Activated CD4-positive, alpha-beta memory T cell treated with anti-CD3 and anti-CD28 coated beads, Interleukin-2, amount 10 ng/mL, durations not matched to agents 7 days and 5 days (primary cell): ENCODE measurements at places on chromosomes 7 and 10. TPM values are rescaled to one million over a fixed set of nuclear protein-coding genes. Genes with fewer than 3 reads are reported as not detected.

The PRKG1 gene
- total RNA-seq = not detected

The ZNF804B gene
- not detected for total RNA-seq

The CD36 gene
- total RNA-seq = not detected

The PRSS37 gene
- not detected for total RNA-seq

The DLG5 gene
- total RNA-seq = 9.6 TPM

The NACAD gene
- not detected for total RNA-seq

The RTKN2 gene
- 6.9 TPM for total RNA-seq

The ITGB8 gene
- not detected for total RNA-seq

The FRMPD2 gene
- not detected for total RNA-seq

The SPDYE5 gene
- not detected for total RNA-seq

The SMO gene
- not detected for total RNA-seq

The ARMS2 gene
- total RNA-seq = not detected

DNA sequence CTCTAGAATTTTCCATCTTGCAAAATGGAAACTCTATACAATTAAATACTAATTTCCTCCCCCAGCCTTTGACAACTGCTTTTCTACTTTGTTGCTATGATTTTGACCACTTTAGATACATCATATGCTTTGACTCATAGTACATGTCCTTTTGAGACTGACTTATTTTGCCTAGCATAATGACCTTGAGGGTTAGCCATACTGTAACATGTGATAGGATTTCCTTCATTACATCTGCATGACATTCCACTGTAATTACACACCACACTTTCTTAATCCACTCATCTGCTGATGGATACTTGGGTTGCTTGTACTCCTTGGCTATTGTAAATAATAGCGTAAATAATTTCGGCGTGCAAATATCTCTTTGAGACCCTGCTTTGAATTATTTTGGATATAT is 127.7 kb downstream of the JAZF1 start:
- H3K27ac ChIP-seq = no peak overlapping the region
- H3K36me3 ChIP-seq = no peaks in the 10 kb centered on the region
- no peak for DNase-seq
- H3K4me1 ChIP-seq = no peaks in the 10 kb centered on the region

GRCh38 chr7:74655768-74656440 is 1.6 kb upstream of the GTF2I start:
- peaks cover 54% of the 10 kb centered on the region for H3K4me1 ChIP-seq
- H3K27ac ChIP-seq = peak overlapping the region; percentile 69
- peak overlapping the region; percentile 76 for H3K4me3 ChIP-seq
- DNase-seq = no peak

DNA sequence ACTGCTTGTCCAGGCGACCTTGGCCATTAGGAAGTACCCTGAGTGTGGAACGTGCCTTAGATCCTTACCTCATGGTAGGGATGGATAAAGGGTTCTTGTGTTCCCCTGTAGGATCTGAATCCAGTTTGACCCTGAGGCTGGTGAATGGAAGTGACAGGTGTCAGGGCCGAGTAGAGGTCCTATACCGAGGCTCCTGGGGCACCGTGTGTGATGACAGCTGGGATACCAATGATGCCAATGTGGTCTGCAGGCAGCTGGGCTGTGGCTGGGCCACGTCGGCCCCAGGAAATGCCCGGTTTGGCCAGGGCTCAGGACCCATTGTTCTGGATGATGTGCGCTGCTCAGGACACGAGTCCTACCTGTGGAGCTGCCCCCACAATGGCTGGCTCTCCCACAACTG is 31.6 kb downstream of the DMBT1 start:
- no peak for DNase-seq
- no peaks in the 10 kb centered on the region for H3K4me1 ChIP-seq
- H3K27me3 ChIP-seq = no peaks in the 10 kb centered on the region
- H3K36me3 ChIP-seq = no peaks in the 10 kb centered on the region
- no peak overlapping the region for H3K4me3 ChIP-seq
- no peak overlapping the region for H3K27ac ChIP-seq

GRCh38 chr10:30674796-30675195 is 45.2 kb upstream of the LYZL2 start:
- H3K36me3 ChIP-seq = peaks cover 17% of the 10 kb centered on the region
- no peak overlapping the region for H3K4me3 ChIP-seq
- no peak for DNase-seq
- peaks cover 50% of the 10 kb centered on the region for H3K4me1 ChIP-seq
- H3K27ac ChIP-seq = peak overlapping the region; percentile 59

- H3K4me1 ChIP-seq = peaks cover 28% of the 10 kb centered on the region
- no peak overlapping the region for H3K27ac ChIP-seq
- peak; percentile 42 for DNase-seq
- peaks cover 68% of the 10 kb centered on the region for H3K27me3 ChIP-seq
- H3K4me3 ChIP-seq = peak overlapping the region; percentile 70
Measured at GRCh38 chr7:130486114-130486953, 5.6 kb upstream of the MEST start.

GRCh38 chr7:80868566-80868965 is 50.3 kb downstream of the SEMA3C start:
- H3K27me3 ChIP-seq = no peaks in the 10 kb centered on the region
- DNase-seq = no peak
- H3K4me1 ChIP-seq = no peaks in the 10 kb centered on the region

DNA sequence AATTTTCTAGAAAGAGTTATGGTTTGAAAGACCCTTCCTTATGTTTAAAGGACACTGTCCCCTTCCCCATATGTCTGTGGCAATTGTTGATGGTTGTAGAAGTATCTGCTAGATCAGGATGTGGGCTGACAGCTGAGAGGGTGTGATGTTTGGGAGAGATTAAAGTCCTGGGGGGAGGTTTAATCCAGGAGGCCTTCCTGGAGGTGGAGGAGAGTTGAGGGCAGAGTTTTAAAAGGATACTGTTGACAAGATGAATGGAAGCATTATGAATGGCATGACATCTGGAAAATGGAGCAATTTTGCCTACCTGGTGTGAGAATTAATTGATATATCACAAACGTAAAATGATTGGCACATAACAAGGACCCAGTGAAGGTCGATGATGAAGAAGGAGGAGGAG is 32.9 kb upstream of the SMC3 start:
- H3K4me1 ChIP-seq = peaks cover 47% of the 10 kb centered on the region

DNA sequence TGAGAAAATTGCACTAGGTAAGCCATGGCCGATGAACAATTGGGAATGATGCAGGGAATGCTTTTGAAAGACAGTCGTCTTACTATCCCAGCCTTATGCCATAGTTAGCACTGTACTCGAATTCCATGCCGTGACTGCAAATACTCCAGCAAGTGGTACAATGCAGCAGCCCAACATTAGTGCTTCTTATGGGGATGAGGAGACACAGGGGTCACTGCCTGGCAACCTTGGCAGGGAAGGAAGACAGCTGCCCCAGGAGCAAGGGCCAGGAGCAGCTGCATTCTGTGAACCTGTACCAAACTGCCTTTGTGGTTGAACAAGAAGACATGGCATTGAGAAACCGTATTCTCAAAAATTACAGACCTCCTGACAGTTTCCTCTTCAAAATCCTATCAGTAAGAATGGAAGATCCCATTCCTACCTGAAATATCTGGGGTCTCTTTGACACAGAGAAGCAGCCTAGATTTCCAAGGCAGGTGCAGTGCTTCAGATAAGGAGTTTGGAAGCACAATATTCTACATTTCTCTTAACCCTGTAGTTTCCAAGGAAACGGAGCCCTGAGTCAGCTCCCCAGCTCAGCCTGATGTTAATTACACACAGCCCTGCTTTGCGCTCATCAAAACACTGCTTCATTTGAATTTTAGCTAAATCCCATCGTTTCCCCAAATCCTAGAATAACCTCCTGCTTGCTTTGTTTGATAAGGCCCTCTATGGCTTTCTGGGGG is 49.0 kb upstream of the FRMD4A start:
- peaks cover 2% of the 10 kb centered on the region for H3K4me1 ChIP-seq
- no peak for DNase-seq
- H3K36me3 ChIP-seq = no peaks in the 10 kb centered on the region
- no peak overlapping the region for H3K4me3 ChIP-seq

GRCh38 chr7:112789453-112789816 is 758 bp downstream of the TMEM168 start:
- peaks cover 14% of the 10 kb centered on the region for H3K36me3 ChIP-seq
- H3K27ac ChIP-seq = peak overlapping the region; percentile 85
- H3K4me1 ChIP-seq = peaks cover 38% of the 10 kb centered on the region
- DNase-seq = no peak
- H3K27me3 ChIP-seq = no peaks in the 10 kb centered on the region
- H3K4me3 ChIP-seq = peak overlapping the region; percentile 95

DNA sequence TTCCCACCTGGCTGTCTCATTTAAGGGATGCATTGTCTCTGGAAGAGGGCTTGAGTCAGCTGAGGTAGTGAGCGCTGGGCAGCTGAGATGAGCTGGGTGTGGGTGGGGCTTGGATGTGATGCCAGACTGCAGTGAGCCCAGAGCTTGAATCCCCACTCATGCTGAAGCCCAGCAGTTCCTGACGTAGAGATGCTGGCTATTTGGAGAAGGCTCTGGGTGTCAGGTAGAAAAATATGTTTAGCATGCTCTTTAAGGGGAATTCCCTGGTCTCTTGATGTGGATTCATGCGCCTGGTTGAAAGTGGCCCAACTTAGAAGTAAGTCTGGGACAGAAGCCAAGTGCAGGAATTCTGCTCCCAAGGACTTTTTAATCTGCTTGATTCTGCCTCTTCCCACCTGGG is 241.5 kb upstream of the IGFBP3 start:
- H3K27ac ChIP-seq = no peak overlapping the region
- DNase-seq = no peak
- no peaks in the 10 kb centered on the region for H3K4me1 ChIP-seq
- no peaks in the 10 kb centered on the region for H3K27me3 ChIP-seq
- H3K36me3 ChIP-seq = no peaks in the 10 kb centered on the region

DNA sequence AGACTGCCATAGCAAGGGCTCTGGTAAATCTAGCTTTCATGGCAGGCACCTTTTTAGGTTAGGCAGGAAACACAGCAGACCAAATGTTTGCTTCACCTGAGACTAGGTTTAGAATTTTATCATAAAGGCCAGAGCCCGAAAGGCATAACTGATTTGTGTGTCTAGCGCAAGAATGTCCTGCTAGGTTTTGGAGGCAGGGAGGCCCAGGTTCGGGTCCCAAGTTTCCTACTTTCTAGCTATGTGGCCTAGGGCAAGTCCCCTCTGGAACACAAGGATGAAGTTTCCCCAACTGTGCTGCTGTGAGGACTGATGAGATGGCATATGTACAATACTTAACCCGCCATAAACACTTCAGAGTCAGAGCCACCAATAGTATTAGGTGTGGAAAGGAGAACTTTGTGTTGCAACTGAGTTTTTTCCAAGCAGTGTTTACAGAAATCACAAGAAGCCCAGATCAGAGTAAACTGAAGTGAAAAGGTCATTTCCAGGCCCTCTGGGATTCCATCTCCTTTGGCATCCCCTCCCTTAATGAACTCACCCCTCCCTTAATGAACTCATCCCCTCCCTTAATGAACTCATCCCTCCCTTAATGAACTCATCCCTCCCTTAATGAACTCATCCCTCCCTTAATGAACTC is 244.9 kb downstream of the SKAP2 start:
- no peaks in the 10 kb centered on the region for H3K4me1 ChIP-seq
- no peak overlapping the region for H3K4me3 ChIP-seq
- no peaks in the 10 kb centered on the region for H3K36me3 ChIP-seq
- DNase-seq = no peak
- H3K27ac ChIP-seq = no peak overlapping the region
- peaks cover 5% of the 10 kb centered on the region for H3K27me3 ChIP-seq

GRCh38 chr7:41118486-41118885 is 584.4 kb downstream of the INHBA start:
- H3K27me3 ChIP-seq = no peaks in the 10 kb centered on the region
- no peak for DNase-seq
- no peaks in the 10 kb centered on the region for H3K36me3 ChIP-seq
- no peak overlapping the region for H3K4me3 ChIP-seq

- no peak overlapping the region for H3K27ac ChIP-seq
- H3K4me3 ChIP-seq = no peak overlapping the region
- no peaks in the 10 kb centered on the region for H3K4me1 ChIP-seq
- H3K36me3 ChIP-seq = no peaks in the 10 kb centered on the region
Measured at GRCh38 chr7:42263971-42264370, 27.0 kb upstream of the GLI3 start.

GRCh38 chr7:778271-778967 is 51.3 kb upstream of the PRKAR1B start:
- no peaks in the 10 kb centered on the region for H3K27me3 ChIP-seq
- no peak for DNase-seq
- no peak overlapping the region for H3K27ac ChIP-seq
- H3K36me3 ChIP-seq = peaks cover 25% of the 10 kb centered on the region
- no peaks in the 10 kb centered on the region for H3K4me1 ChIP-seq
